ENCODE measurements at places on chromosomes 12 and 14.

GRCh38 chr14:91893669-91894068 is 26.3 kb upstream of the TC2N start:
- DNase-seq, result no peak

- DNase-seq, result no peak
Observed at GRCh38 chr14:68733086-68733914, 59.6 kb downstream of the ZFP36L1 start.

DNA sequence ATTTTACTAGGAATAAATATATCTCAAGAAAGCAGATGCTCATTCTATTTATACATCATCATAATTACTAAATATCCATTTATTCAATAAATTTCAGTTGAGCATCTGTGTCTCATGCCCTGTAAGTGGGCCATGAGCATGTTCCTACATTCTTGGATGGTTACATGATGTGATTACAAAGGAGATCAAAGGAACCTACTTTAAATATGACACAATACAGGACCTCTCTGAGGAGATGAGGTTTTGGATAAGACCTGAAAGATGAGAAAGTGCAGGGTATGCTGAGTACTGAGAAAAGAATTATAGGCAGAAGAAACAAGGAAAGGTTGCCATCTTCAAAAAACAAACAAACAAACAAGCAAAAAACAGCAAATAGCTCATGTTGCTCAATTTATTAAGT is 105.4 kb upstream of the CNTN1 start:
- no peak for DNase-seq

DNA sequence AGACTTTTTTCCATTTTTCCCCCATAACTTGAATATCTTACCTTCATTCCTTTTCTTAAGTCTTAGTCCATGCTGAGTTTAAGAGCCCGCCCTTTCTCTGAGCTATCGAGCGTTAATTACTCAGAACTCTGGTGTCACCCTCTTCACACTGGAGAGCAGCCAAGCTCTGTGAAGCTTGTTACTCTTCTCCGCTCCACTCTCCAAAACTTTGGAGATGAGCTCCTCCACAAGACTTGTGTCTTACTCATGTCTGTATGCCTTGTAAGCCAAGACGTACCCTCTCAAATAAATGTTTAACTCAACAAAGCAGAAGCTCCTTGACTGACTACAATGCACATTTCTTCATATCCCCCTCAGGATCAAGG is 54.7 kb downstream of the DICER1 start:
- DNase-seq, result no peak

- DNase-seq, result no peak
Observed at GRCh38 chr12:64082866-64083268, 139.2 kb downstream of the KICS2 start.

DNA sequence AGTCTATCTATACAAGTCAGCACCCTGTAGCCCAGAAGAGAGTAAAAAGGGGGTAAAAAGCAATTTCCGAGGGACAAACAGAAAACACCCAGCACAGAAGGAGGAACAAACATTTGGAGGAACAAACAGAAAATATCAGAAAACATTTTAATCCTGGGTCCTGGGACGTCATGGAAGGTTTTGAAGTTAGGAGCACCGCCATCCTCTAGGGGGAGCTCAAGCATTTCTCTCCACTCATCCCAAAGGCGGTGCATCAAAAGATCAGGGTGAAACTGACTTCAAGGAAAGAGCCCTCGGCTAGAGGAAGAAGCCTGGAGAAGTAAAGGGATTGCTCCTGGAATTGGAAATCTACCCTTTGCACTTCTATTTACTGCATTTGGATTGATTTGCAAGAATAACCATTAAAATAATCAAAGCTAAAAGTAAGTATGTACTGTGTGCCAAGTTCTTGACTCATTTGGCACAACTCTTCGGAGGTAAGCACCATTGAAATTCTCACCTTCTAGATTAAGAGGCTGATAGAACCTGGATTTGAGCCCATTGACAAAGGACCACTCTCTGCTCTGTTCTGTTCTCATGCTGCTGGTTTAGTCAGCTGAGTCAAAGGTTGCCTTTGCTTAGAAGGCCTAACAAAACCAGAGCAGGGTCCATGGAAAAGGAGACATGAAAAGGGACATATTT is 17.2 kb upstream of the POC1B start:
- DNase-seq, result peak; percentile 55

DNA sequence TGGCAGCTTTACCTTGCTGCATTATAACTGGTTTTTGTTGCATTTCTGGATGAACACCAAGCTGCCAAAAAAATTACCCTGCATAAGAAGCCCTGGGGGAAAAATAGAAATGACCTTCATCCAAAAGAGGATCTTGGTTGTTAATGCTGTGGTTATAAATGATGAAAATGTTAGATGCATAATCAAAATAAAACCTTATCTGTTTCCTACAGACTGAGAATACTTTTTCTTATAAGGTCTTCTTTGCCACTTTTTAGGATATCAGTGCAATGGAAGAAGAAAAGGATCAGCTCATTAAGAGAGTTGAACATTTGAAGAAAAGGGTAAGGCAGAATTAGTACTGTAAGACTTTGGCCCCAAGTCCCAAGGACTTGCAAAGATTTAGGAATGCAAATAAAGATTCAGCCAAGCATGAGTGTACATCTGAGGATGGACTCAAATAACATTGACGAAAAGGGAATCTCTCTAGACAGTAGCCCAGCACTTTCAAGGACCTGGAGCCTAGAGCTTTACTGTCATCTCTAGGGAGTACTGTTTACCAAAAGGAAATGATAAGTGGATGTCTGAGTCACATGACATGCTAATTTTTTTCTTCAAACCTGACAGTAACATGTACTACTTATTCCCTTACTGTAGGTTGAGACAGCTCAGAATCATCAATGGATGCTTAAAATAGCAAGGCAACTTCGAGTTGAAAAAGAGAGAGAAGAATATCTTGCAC is 10.7 kb downstream of the IFT81 start:
- DNase-seq, result no peak

GRCh38 chr12:5480938-5481303 is 49.0 kb downstream of the NTF3 start:
- no peak for DNase-seq

DNA sequence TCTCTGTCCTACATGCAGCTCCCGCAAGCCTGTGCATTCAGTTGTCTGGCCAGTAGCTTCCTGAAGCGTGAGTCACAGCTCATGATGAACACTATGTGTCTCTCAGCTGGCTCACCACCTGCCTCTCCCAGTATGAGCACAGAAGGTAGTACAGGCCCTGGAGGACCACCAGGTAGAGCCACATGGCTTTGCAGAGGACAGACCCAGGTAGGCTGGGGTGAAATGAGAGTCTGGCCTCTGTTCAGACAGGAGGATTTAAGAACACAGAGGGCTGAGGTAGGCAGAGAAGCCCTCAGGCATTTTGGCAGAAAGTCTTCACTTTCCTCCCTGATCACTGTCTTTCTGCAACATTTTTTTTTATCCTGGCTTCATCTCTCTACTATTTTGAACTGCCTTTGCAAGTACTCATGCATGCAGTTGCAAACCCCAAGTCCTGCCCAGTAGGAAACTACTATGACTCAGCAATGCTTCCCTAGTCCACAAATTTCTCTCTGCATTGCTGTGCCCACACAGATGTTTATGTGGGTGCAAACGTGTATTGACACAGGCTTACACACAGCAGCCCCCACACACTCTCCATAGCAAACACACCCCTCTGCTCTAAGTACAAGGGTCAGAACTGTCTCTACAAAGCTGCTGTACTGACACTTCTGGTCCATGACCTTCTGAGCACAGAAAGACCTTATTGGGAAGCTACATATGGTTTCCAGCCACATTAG is 7.2 kb upstream of the SDR9C7 start:
- no peak for DNase-seq

GRCh38 chr14:38399652-38400051 is 143.8 kb upstream of the CLEC14A start:
- no peak for DNase-seq

DNA sequence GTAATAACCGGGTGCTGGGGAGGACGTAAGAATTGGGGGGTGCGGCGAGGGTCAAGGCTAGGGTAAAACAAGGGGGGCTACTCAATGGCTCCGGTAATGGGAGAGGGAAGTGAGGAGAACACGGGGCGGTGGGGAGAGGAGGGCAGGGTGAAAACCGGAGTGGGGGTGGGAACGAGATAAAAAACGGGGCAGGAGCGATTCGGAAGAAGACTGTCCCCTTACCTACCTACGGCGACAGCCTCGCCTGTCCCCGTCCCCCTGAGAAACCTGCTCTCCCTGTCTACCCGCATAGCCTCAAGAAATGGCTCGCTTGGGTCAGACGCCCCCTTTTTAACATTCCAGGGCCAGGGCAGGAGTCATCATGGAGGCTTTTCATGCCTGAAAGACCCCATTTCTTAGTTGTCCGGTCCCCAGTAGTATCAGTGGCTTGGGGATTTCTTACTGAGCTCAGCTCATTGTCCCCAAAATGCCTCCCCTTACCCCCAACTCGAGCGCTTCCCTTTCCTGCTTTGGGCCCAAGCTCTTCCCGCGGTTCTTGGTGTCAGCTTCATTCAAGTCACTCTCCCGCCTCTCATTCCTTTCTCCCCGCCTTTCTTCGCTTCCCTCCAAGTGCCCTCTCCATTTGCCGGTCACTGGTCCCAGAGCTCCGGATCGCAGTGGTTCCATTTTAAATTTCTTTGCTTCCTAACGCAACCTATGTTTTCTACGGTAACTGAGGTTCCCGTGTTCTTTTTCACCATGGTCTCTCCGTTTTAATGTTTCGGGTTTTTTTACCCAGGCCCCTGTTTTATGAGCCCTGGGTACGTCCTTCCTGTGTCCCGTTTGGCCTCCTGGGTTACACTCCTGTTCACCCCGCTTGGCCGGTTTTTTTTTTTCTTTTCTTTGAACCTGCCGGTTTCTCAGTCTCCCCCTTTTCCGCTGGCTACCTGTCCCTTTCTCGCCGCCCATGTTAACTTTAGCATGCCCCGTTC is 1.2 kb upstream of the WSB2 start:
- no peak for DNase-seq

DNA sequence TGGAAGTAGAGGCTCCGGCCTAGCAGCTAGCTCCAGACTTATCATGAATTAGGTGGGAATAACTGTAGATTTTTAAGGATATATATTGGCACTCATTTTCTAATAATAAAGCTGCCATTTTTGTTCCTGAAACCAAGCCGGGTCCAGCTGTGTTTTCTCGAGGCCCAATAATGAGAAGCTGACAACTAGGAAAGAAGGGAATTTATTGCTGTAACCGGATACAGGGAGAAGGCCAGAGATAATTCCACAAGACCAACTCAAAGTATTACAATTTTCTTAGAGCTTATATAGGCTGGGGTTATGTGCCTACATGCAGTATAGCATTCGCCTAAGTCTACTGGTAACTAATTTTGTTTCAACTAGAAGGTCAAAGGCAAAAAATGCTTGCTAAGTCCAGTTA is 122.3 kb upstream of the FBXO33 start:
- no peak for DNase-seq

DNA sequence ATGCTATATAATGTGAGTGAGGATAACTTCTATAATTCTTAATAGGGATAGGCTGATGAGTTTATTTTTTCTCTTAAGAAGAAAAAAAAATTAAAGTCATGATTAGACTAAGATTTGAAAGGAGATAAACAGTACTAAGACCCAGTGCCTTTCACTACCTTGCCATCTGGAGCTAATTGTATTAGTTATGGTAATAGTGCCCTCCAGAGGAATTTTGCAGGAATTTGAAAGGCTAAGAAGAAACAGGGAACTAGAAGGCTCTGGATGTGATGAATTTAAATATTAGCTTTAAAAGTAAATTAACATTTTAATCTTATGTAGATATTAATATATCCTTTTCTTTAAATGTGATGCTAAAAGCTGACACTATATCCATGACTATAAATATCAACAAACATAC is 36.6 kb upstream of the PIK3C2G start:
- DNase-seq, result no peak

DNA sequence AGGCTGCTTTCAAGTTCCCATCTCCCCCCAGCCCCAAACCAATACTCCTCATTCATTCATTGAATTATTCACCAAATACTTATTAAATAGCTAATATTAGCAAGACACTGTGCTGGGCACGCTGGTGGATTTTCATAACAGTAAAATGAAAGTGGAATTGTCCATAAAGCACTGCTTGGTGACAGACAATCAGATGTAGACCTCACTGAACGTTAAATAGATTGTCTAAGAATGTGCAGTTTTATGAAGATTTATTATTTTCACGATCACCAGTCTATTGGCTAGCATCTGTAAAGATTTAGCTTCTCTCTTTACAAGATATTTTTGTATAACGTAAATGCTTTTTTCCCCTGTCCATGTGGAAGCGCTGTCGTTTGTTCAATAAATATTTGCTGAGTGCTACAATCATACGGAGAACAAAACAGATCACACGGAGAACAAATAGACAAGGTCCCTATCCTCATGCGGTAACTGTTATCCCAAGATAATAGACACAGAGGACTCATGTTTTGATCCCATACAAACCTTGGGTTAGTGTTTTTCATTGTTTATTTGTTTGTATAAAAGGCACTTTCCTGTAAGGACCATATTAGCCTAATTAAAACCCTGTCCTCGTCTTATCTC is 397.6 kb downstream of the BCAT1 start:
- DNase-seq, result no peak

- no peak for DNase-seq
Observed at GRCh38 chr14:67538501-67538900, 5.4 kb downstream of the PLEKHH1 start.

GRCh38 chr12:19154686-19155085 is 25.2 kb downstream of the PLEKHA5 start:
- no peak for DNase-seq

DNA sequence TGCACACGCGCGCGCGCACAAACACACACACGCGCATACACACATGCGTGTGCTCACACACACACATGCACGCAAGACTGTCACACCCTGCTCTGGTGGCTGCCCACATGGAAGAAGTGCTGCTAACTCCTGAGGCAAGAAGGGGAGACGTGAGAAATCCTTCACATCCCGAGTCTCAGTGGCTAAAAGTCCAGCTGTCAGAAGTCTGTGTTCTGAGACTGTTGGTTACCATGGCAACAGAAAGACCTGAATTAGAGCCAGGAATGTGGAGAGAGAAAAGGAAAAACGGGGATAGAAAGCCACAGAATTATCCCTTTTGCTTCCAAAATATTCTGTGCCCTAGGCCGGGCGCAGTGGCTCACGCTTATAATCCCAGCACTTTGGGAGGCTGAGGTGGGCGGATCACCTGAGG is 71.2 kb downstream of the PPFIBP1 start:
- no peak for DNase-seq

- DNase-seq, result no peak
Observed at GRCh38 chr14:104980611-104981531, 2.7 kb upstream of the AHNAK2 start.

- no peak for DNase-seq
Observed at GRCh38 chr14:57408037-57408436, 17.7 kb downstream of the NAA30 start.

- no peak for DNase-seq
Observed at GRCh38 chr12:56521209-56521589, 421 bp upstream of the RBMS2 start.

DNA sequence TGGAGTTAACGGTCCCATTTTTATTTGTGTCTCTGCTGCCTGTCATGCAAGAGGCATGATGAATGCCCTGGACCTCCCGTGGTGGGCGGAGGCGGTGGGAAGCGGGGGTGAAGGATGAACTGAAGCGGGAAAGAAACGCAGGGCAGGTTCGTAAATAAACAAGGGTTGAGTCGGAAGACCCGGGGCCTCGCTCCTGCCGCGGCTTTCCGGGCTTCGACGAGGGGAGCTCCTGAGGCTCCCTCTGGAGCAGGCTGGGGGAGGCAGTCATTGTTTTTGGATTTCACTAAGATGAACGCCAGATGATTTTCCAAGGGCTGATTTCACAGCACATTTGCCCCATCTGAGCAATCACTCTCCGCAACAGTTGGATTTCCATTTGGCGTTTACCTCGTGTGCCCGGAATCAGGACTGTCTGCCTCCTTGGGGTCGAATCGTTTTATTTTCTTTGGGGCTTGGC is 130.2 kb downstream of the SLC38A6 start:
- DNase-seq, result no peak

- DNase-seq, result no peak
Observed at GRCh38 chr14:77040741-77041653, 12.5 kb upstream of the IRF2BPL start.
